ENCODE measurements at places on chromosomes 7 and 10.

GRCh38 chr7:46715579-46715978, 794.5 kb upstream of the IGFBP3 start:
- DNase-seq, result no peak

DNA sequence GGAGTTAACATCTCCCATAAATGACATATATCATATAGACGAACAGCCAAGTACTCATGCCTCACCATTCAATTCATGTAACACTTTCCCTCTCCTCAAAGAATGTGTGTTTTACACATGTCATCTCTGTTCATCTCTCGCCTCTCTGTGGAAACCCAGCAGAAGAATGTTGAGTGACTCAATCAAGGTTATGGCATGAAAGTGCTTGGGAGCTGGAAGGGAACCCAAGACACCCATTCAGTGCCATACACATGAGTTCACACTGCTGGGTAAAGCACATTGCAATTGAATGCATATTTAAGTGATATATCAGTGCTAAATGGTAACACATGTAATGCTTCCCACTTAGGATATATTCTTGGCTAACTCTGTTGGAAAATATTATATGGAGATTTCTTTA, 322.9 kb downstream of the PTEN start:
- peak; percentile 63 for DNase-seq

DNA sequence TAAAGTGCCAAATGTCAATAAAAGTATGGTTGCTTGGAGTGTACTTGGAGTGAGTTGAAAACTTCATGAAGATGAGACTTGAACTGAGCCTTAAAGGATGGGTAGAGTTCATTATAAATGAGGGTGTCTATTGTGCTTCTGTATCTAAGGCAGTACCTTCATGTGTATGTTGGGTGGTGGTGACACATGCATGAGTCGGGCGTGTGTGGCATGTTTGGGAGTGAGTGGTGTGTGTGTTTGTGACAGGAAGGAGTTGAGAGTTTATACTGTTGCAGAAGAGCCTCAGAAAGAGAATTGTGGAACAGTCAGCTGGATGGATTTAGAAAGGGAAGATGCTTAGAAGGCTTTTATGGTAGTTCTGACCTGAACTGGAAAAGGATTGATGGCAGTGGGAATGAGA, 6.0 kb upstream of the ZRANB1 start:
- no peak for DNase-seq

DNA sequence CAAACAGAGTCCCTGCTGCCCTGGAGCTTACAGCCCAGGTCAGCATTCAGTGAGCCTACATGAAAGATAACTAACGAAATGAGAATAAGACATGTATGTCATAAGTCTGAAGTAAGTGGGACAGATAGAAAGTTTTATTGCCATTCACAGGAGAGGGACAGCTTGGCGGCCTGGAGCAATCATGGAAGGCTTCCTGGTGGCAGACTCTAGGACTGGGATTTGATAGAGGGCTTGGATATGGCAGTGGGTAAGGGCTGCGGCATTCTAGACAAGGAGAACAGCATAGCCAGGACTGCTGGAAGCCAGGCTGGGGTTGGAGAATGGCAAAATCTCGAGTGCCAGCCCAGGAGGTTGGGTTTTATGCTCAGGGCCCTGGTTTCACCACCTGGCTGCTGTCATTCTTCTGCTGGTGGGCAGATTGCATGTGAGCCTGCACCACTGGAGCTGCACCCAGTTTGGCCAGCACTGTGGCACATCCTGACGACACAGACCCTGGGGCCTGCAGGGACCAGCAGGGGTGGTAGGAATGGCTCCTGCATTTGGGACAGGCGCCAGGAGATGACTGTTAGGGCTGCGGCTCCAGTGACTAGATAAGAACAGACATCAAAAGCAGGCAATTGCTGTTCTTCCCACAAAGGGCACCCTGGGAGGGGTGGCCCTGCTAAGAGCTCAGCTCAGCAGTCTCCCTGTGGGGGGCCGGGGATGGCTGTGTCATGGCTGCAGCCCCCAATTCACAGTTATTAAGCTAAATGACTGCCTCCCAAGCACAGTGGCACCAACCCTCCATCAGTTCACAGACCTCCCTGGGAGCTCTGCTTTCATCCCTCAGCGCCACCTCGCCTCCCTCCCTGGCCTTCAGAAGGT, 161.1 kb downstream of the RPS24 start:
- DNase-seq, result no peak

DNA sequence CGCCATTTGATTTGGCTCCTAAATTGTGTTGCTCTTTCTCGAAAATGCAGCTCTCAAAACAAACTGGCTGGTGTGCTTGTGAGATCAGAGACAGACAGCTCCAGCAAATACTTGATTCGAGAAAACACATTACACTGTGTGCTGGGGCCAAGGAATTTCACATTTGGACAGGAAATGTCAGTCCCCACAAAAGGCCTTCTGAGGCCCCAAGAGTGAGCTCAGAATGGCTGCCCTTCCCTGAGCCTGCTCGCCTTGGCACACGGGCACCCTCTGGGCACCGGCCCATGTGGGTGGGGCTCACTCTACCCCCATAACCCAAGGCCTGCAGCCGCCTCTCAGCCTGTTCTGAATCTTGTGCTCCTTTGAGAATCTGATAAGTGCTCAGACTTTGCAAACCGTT, 13.9 kb upstream of the HSPA12A start:
- no peak for DNase-seq

DNA sequence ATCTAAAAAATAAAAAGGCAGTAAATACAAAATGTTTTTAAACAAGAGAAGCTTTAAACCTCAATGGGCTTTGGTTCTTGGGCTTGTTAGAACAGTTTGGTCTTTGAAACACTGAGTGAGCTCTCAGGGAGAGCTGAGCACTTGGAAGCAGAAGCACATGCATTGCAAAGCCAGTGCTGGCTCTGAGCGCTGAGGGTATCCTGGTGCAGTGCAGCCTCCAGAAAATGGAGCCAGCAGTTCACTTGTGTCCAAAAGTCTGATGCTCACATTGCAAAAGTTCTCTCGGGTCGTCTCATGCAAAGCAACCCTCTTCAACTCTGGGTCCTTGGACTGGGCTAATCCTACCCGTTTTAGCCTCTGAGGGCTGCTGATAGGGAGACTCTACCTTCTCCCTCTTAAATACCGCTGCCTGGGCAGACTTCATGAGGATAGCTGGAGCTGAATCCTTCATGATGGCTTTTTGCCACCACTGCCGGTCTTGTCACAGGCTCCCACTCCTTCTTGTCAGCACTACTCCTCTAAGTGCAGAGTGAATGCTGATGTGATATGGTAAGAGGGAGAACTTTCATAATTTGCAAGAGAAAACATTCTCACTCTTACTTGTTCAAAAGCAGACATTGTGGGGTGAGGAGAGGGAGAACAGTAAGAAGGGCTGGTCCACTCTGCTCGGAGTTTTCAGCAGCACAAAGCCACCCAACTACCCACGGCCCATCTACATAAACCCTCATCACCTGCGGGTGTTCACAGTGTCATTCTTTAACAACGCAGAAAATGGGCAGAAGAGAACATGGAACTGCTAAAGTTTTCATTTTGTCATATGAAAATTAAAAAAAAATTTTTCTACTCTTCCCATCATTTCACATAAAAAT, 42.2 kb upstream of the BMPER start:
- no peak for DNase-seq

GRCh38 chr7:674454-675410, 51.8 kb upstream of the DNAAF5 start:
- DNase-seq, result peak; percentile 75

DNA sequence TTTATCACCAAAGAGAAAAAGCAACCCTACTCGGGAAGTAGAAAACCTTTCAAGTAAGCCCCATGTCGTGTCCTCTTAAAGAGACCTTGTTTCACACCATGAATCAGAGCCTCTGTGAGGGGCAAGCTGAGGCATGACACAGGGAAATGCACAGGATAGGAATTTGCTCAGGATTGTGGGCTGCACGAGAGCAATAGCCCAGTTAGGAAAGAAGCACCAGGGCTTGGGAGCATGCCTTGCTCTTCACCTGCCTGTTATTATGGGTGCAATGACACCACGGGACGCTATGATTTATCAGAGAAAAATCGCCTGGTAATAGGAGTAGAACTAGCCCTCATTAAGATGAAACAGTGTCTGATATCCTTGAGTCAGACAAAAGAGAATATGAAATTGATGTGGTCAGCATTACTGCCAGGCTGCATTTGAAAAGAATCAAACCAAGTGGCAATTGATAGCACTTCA, 562.9 kb upstream of the NRP1 start:
- DNase-seq, result peak; percentile 83

DNA sequence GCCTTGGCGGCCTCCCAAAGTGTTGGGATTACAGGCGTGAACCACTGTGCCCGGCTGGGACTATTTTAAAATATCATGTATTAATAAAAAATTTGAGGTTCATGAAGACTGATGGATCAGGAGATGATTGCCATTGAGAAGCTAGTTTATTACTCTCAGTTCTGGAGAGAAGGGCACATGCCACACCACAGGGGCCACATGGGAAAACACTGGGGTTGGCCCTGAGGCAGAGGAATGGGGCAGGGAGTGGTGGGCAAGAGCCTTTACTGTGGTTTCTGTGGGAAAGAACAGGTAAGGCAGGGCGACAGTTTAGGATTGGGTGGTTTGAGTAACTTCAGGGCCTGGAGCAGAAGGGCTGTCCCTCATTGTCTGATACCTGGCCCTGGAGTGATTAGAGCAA, 6.8 kb upstream of the TBRG4 start:
- DNase-seq, result no peak

DNA sequence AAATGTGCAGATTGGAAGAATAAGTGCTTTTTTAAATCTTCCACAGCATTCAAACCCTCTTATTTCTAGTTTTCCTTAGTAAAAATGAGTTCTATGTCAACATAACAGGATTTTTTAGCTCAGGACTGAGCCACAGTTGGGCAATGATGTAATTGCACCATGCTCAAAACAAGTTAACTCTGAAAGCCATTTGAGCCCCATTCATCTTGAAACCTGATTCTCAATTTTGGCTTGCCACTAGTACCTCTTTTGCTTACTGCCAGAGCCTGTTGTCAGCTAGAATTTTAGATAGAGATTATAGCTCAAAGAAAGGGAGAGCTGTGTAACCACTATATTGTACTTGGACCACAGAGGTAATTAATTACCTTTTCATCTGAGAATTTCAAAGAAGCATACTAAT, 1028.5 kb upstream of the PHF14 start:
- peak; percentile 32 for DNase-seq

DNA sequence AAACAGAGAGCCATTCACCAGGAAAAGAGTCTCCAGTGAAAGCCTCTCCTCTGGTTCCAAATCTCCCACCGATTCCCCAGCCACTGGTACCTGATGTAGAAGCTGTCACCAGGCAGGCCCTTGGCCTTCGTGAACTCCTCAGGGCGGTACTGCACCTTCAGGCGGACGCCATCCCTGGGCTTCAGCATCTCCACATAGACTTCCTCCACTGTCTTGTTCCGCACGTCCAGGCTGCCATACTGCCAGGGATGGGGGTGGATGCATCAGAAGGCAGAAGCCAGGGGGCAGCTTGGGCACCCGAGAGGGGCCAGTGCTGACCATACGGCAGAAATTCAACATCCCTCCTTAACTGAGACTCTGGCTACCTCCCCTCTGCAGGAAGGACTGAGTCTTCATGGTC, 118.8 kb downstream of the DLG5 start:
- no peak for DNase-seq

- DNase-seq, result peak; percentile 63
Observed at GRCh38 chr10:12130237-12130872, 878 bp downstream of the SEC61A2 start.

- no peak for DNase-seq
Observed at GRCh38 chr10:123863721-123864482, 27.7 kb downstream of the CPXM2 start.

DNA sequence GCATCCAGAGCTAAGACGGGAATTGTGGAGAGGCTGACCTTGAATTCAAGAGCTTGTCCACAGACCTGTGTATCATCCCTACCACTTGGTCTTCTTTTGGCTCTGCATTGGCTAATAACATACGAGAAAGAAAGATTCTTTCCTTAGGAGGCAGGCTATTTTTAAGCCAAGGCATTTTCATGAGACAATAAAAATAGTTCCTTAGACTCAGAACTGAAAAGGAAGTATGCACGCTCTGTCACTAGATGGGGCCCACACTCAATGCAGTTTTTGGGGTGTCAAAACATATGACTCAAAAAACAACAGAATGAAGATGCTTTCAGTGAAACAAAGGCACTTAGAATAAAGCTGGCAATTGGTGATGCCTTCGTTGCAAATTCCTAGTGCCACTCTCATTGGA, 265.9 kb upstream of the DGKB start:
- no peak for DNase-seq

DNA sequence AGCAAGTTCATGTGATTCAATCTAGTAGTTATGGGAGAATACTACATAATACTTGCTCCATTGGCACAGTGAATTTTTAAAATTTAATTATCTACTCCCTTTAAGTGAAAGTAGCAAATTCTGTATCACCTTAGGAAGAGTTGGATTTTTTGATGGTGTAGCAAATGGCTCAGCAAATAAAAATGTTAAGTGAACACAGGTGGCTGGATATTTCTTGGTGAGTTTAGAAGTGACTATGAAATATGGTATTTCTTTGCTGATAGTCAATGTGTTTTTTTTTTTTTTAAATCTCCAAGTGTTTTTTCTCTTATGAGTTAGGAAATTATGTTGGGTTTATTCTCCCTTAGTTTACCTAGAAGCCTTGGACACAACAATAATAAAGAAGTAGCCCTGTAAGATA, 67.8 kb downstream of the CREM start:
- DNase-seq, result peak; percentile 43

GRCh38 chr7:151919595-151919994, 36.7 kb upstream of the GALNTL5 start:
- no peak for DNase-seq

DNA sequence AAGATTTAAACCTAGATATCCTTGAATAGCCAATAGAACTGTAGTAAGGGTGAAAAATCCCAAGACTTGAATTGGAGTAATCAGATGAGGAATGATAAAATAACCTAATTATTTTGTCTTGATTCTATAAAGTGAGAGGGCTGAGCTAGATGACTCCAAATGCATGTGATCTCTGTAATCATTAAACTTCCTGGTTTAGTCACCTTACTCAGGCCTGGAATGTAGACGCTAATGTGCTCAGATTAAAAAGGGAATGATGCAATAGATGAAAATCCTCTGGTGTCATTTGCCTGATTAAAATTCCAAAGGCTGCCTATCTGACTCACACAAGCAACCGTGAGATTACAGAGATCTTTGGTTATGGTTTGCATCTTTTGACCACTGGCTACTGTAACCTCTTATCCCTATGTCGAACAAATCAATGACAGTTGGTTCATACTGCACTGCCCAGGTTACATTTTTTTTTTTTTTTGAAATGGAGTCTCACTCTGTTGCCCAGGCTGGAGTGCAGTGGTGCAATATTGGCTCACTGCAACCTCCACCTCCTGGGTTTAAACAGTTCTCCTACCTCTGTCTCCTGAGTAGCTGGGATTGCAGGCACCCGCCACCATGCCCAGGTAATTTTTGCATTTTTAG, 2.9 kb upstream of the HKDC1 start:
- peak; percentile 93 for DNase-seq

- peak; percentile 76 for DNase-seq
Observed at GRCh38 chr10:79159141-79159651, 90.4 kb downstream of the ZMIZ1 start.

- DNase-seq, result no peak
Observed at GRCh38 chr7:26900251-26900650, 35.9 kb upstream of the SKAP2 start.

GRCh38 chr10:120011359-120012130, 119.0 kb downstream of the SEC23IP start:
- DNase-seq, result no peak
